Activated T-cell treated with anti-CD3 and anti-CD28 coated beads for 48 hours (primary cell): ENCODE measurements at places on chromosomes 3 and 15.

- DNase-seq: no peak
These were observed 169.7 kb upstream of the BFSP2 start for GRCh38 chr3:133230195-133230594.

DNA sequence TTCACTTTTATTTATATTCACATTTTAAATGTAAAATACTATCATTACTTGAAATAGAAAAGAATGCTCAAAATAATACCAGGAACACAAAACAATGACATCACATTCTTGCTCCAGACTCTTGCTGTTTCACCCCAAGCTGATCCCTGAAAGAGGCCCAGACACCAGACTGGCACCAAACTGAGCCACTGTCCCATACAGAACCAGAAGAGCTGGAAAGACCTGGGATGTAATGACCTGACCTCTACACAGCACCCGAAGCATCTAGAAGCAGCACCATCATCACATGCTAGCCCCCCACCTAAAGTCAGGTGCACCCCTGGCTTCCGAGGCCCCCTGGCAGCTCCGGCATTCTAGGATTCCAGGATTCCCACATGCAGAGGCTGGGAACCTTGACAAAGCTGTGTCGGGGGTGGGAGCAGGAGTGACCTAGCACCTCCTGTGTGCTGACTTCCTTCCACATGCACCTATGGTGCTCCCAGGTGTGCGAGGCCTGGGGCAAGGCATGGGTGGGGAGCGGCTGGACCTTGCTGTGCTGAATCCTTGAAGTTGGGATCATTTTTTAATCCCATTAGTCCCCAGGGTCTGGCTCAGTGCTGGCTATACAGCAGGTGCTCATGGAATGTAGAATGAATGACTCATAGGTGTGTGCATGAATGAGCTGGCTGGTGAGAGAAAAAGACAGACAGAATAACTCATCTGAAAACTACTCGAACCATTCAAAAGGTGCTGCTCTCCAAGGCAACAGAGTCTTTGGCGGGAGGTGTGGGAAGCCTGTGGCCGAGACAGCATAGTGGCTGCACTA is 144.7 kb upstream of the IQSEC1 start:
- DNase-seq: no peak

DNA sequence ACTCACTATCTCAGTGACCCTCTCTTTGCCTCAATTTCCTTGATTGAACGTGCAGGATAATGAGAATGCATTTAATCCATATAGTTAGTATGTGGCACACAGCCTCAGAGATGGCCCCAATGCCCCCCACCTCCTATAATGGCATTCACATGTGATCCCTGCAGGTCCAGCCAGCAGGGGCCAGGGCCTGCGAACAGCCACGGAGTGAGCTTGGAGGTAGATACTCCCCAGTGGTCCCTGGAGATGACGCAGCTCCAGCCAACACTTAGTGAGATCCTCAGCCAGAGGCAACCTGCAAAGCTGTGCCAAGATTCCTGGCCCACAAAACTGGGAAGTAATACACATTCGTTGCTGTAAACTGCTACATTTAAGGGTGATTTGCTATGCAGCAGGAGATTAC is 184.9 kb upstream of the NSMCE3 start:
- DNase-seq: no peak

- no peak for DNase-seq
These were observed 63.6 kb upstream of the ARL8B start for GRCh38 chr3:5058471-5058951.

GRCh38 chr15:67280217-67280616 is 25.6 kb downstream of the IQCH start:
- no peak for DNase-seq

DNA sequence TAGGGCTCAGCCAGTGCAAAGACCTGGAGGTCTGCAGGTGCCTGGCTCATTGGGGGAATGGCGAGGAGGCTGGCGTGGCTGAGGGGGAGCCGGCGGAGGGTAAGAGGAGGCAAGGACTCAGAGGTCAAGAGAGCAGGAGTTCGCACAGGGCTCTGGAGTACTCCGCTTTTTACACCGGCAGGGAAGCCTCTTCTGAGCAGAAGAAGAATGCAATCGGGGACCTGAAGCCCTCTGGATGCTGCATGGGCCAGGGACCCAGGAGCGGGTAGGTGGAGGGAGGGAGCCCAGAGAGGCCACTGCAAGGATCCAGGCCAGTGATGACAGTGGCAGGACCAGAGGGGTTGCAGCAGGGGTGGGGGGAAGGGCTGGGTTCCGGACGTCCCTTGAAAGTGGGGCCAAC is 70.4 kb upstream of the TAMM41 start:
- DNase-seq: no peak

DNA sequence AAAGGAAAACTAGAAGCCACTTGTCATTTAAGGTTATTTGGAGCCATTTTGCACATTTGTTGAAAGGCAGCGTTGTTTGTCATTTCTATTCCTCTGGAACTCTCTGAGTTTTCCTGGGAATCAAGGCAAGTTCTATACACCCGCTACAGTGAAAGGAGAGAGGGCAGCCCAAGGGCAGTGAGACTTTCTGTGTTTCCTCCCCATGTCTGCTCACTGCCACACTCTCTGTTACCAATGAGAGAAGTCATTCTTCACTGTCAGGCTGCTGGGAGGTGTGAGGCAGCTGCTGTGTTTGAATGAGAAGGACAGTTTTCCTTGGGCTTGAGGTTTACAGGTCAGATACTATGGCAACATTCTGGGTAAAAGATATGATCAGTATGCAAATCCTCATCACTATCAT is 36.0 kb downstream of the ATP13A5 start:
- DNase-seq: no peak
